ENCODE measurements at places on chromosomes 4 and X.

- DNase-seq, result no peak
Observed at GRCh38 chr4:186701273-186701672, 22.4 kb downstream of the FAT1 start.

DNA sequence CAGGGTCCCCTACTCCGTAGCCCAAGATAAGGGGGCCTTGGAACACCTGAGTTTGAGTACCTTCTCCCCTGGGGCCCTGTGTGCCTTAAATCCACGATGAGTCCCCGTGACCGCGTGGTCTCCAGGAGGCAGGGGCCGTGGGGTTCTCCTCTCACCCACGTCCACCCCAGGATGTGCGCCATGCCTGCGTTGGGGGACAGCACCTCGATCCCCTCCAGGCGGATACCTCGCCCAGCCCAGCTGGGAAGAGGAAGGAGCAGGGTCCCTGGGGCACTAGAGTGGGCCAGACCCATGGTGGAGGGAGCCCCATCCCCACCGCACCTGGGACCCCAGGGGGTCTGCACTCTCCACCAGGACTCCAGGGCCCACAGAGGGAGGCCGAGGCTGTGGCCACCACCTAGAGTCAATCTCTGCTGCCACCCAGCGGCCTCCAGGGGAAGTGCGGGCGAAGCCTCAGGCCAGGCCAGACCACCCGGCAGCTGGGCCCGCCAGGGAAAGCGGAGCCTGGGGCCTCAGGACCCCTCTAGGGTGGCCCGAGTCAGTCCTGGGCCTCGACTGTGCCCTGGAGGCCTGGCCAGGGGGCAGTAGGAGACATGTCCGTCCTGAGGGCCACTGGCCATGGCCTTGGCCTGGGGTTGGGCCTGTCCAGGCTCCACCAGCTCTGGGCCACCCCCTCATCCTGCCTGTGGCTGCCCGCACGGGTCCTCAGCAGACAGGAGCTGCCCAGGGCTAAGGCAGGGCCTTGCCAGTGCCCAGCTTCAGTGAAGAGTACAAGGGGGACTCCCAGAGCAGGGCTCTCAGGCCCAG lies 55.0 kb downstream of the FAM53A start:
- peak; percentile 53 for DNase-seq

- peak; percentile 5 for DNase-seq
Observed at GRCh38 chr4:169620880-169621248, 486 bp downstream of the CLCN3 start.

DNA sequence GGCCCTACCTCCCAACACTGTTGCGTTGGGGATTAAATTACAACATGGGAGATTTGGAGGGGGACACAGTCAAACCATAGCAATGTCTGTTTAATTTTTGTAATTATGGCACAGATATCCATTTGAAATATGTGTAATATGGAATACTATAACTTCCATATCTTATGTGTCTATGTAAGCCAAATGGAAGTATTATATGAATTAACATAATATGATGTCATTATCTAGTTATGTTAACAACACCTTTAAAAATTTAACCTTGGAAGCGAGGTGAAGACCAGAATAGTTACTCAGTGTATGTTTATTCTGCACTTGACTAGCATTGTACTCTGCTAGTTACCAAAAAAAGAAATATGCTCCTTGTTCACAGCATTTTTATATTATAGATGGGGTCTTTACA lies 4.3 kb downstream of the SMARCA5 start:
- DNase-seq, result no peak

- DNase-seq, result no peak
Observed at GRCh38 chr4:11729548-11729947, 300.9 kb upstream of the HS3ST1 start.

DNA sequence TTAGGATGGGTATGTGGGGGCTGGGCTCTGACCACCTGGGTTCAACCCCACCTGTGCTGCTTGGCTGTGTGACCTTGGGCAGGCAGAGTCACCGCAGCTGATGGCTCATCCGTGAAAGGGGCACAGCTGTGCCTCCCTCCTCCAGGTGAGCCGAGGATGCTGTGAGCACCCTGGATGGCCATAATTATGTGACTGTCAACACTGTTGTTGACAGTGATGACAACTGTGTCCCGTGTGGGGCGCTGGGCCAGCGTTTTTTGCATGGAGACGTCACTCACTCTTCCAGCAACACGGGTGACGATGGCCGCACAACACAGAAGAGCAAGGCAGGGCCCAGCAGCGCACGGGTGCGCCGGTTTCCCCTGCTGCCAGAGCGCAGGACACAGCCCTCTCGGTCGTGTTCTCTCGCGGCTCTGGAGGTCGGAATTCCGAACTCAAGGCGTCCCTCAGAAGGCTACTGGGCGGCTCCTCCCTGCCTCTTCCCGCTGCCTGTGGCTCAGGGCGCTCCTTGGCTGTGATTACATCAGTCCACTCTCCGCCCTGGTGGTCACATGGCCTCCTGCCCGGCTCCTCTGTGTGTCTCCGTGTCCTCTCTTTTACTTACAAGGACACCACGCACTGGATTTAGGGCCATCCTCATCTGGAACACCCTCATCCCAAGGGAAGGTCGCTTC lies 1.3 kb downstream of the SH3TC1 start:
- no peak for DNase-seq

DNA sequence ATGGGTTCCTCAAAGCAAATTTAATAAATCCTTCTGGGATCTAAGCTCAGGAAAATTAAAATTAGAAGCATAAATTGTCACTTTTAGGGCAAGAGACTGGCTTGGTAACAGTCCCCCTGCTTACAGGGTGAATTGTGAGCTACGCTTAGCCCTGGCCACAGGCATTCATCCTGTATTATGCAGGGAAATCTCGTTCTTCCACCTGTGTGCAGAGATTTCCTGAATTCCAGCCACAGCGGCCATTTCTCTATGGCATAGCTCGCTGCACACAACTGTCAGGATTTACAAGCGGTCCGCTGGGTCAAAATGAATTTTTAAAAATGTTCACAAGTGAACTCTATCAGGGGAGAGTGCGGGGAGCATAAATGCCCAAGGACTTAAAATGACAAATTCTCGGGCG lies 111.9 kb downstream of the DCTD start:
- DNase-seq, result no peak

DNA sequence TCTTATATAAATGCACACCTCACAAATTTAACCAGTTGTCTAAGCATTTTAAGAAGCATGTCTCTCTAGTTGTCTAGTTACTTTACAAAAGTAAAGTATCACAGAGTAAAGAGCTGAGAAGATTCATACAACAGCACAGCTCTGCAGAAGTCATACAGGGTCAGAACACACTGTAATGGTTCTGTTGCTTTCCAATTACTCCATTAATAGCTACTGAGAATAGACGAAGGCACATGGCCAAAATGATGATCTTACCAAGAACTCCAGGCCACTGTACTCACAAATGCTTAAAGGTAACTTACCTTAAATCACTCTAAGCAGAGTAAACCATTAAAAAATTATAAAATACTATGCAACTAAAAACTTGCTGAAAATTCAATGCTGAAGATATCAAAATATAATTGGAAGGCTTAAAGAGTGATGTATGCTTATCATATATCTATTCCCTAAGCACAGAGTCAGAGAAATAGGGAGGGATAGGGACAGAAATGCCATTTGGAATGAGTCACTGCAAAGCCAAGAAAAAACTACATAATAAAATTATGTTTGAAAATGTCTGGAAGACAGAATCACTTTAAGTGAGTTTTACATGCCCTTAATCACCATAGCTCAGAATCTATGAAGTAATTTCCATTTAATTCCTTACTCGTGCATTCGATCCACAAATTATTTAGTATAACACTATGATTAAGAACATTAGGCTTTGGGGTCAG lies 71.0 kb downstream of the DDX60L start:
- peak; percentile 10 for DNase-seq

DNA sequence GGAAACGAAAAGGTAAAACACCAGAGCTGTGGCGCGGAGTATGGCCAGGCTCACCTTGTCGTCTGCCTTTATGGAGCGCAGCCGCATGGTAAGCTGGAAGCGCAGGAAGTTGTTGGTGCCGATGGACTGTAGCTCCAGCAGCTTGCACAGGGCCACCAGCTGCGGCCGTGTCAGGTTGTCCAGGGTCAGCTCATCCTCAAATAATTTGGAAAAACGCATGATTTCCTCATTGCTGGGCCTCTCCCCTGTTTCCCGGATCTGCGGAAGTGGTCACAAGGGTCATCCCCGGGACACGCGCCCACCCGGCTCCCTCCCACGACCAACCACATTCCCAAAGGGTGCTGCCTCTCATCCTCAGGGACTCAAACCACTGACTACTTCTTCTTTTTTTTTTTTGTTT lies 23.3 kb downstream of the LETM1 start:
- no peak for DNase-seq

DNA sequence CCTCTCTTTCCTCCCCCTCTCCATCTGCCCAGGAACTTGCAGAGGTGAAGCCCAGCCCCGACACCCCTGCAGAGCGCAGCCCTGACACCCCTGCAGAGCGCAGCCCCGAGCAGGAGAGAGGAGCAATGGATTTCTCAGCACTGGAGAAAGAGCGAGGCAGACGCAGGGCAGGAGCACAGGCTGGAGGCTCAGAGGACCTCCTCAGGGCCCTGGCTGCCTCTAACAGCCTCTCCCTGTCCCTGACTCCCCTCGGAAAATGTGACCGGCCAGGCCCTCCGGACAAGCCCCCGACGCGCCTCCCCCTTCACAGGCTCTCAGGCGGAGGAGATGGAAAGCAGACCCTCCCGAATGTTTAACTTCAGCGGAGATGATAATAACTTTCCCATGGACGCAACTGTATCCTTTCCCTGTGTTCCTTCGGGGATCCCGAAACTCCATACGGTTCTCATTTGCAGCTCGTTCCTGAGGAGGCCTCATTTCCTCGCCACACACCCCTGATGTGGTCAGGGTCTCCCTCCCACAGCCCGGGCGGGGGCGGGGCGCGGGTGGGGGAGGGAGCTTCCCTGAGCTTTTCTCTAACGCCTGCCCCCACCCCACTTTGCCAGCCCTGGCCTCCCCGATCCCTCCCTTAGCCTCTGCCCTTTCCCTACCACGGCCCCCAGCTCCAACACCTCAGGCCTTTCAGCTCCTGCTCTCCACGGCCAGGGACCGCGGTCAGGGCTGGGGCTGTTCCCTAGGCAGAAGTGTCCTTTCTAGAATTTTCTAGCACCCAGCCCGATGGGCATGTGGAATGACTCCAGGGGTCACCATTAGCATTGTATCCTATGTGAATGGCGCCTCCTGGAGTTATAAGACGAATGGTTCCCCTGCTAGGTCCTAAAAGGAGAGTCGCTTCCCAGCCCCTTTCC lies 201.1 kb upstream of the BCOR start:
- DNase-seq, result no peak

DNA sequence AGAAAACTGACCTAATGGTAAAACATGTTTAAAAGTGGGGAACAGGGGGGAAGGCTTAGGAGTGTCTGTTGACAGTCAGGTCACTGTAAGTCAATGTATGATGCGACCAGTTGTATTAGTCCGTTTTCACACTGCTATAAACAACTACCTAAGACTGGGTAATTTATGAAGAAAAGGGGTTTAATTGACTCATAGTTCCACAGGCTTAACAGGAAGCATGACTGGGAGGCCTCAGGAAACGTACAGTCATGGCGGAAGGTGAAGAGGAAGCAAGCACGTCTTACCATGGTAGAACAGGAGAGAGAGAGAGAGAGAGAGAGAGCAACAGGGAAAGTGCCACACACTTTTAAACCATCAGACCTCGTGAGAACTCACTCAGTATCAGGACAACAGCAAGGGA lies 13.0 kb upstream of the PLAC1 start:
- DNase-seq, result peak; percentile 21

DNA sequence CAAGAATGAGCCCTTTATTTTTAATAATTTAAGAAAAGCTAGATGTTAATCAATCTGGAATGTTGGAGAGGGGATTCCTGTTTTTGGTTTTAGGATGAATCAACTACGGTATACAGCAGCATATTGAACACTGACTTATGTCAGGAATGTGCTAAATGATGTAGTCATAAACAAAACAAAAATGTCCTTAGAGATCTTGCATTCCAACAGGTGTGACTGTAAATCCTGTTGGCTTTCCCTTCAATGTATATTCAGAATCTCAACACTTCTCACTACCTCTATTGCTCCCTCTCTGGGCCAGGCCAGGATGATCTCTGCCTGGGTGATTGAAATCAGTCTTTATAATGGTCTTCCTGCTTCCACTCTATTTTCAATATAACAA lies 37.8 kb upstream of the BDH2 start:
- DNase-seq, result peak; percentile 0

GRCh38 chrX:15737190-15737958 lies 696 bp upstream of the CA5B start:
- DNase-seq, result no peak

GRCh38 chrX:107721318-107721717 lies 54.3 kb downstream of the TSC22D3 start:
- DNase-seq, result no peak

DNA sequence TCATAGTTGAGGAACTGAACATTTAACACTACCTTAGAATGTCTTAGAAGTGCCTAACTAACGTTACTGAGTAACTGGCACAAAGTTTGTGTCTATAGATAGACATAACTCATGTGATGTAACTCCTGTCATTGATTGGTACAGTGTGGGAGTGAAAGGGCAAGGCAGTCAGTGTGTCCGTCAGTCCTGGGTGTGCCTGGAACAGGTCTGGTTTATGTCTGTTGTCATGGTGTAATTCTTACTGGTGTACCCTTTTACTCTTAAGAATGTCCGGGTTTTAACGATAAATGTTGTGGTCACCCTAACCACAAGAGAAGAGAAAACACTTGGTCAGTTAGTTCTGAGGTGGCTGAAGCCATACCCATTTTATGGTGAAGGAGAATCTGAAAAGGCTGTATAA lies 93.1 kb upstream of the ESX1 start:
- no peak for DNase-seq

DNA sequence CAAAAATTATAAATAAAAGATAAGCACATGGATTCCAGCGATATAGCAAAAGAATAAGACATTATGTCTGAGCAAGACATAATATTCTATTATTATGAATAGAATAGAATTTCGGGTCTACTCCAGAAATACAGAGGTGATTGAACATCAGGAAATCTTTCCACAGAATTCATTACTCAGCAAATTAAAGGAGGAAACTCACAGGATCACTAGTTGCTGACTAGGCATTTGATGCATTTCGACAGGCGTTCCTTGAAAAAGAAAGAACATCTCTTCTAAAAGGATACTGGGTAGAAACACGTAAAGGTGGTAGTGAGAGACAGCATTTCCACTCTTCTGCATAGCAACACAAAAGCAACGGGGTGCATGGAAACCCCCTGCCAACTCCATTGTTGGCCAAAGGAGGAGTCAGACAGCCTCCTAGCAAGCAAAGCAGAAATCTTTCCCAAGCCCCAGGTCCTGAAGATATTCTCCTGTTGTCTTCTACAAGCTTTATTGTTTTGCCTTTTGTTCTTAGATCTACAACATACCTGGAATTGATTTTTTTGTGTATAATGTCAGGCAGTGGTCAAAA lies 14.3 kb upstream of the PDZD4 start:
- DNase-seq, result no peak

- no peak for DNase-seq
Observed at GRCh38 chrX:151402719-151403390, 5.8 kb downstream of the VMA21 start.

DNA sequence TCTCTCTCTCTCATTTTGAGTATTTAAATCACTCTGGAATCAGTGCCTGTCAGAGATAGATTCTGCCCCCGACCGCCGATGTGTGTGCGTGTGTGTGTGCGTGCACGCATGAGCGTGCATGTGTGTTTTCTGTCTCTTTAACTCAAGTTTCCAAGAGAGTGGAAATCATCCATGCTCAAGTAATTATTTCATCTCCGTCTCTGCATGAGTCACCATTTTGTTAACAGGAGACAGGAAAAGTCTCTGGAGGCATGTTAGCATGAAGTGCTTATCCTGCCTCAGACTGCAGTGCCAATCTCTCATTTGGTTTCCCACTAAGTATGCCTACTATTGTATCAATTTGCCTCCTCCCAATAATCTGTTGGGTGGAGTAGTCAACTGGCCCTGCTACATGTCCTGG lies 182.9 kb upstream of the NHS start:
- peak; percentile 4 for DNase-seq
